Calu3 (cell line): ENCODE measurements at places on chromosomes 2 and 18. TPM values are rescaled to one million over a fixed set of nuclear protein-coding genes. Genes with fewer than 3 reads are reported as not detected.

DNA sequence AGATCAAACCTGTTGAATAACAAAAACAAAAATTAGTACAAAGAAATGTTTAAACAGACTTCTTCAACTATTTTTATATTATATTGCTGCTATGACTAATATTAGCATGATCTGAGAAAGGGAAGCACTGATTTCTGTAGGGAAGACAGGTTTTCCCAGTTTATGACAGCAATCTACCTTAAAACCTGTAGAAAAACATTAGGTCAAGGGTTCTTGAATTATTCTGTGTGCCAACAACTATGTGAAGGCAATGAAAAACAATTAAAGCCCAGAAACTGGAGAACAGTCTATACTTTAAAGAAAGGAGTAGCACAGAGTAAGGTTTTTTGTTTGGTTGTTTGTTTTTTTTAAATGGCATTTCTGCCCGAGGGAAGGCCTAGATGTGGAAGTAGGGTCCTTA, 23.3 kb downstream of the PUM2 start:
- no peak for DNase-seq
- no peaks in the 10 kb centered on the region for H3K27me3 ChIP-seq
- peaks cover 43% of the 10 kb centered on the region for H3K4me1 ChIP-seq
- peaks cover 63% of the 10 kb centered on the region for H3K36me3 ChIP-seq
- no peak overlapping the region for H3K4me3 ChIP-seq
- H3K27ac ChIP-seq = peak overlapping the region; percentile 28

The MGAT4A gene
- 21.8 and 23.0 TPM in 2 replicates for total RNA-seq

DNA sequence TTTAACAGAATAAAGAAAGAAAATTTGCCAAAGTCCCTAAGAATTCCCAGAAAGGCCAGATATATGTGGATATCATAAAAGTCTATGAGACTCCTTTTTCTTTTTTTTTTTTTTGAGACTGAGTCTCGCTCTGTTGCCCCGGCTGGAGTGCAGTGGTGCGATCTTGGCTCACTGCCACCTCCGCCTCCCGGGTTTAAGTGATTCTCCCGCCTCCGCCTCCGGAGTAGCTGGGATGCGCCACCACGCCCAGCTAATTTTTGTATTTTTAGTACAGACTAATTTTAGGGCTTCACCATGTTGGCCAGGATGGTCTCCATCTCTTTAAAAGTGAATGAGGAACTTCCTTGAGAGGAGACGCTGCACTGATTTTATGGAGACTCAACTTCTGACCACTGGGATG, 335.2 kb downstream of the FBXO15 start:
- no peaks in the 10 kb centered on the region for H3K36me3 ChIP-seq
- no peak for DNase-seq
- no peak overlapping the region for H3K4me3 ChIP-seq

The IL1R2 gene
- total RNA-seq = 0.34 TPM in 1 of 2 replicates, not detected in the other

The TXNDC9 gene
- 39.8 and 40.5 TPM in 2 replicates for total RNA-seq

- H3K4me1 ChIP-seq = no peaks in the 10 kb centered on the region
- H3K27ac ChIP-seq = no peak overlapping the region
- H3K4me3 ChIP-seq = no peak overlapping the region
- DNase-seq = no peak
- H3K27me3 ChIP-seq = no peaks in the 10 kb centered on the region
- no peaks in the 10 kb centered on the region for H3K36me3 ChIP-seq
These were observed 232.4 kb downstream of the MTX2 start for GRCh38 chr2:176501617-176502016.

DNA sequence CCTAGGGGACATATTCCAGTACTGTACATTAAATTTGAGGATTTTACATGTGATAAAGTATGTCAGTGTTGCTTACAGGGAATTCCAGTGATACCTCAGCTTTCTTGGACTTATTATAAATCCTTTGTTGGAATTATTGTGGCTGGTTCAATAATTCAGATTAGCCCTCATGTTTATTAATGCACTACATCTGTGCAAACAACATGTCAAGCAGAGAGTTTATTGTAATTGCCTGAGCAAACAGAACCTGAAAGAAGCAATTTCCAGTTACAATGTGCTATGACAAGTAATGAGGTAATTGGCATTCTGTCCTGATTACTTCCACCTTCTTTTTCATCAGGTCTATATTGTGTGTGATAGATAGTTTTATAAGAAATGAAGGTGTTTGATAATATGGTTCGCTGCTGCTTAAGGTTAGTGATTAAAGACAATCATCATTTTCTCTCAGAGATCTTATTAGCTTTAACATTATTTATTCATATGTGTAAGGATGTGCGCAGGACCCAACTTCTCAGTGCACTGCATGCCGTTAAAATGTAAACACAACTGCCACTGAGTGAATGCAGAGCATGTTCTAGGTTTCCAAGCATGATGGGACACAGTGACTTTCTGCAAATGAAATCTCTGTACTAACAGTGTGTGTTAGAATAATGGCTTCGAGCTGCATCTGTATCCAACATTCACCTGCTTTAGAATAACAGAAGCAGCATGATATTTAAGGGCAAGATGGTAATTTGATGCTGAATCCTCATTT, 973.7 kb upstream of the POU3F3 start:
- DNase-seq = no peak
- no peaks in the 10 kb centered on the region for H3K27me3 ChIP-seq
- H3K4me3 ChIP-seq = no peak overlapping the region
- no peaks in the 10 kb centered on the region for H3K4me1 ChIP-seq
- no peak overlapping the region for H3K27ac ChIP-seq

The WNT10A gene
- 2.4 and 3.4 TPM in 2 replicates for total RNA-seq

The MAP3K19 gene
- total RNA-seq = not detected in 2 replicates

- H3K4me3 ChIP-seq = no peak overlapping the region
- H3K36me3 ChIP-seq = no peaks in the 10 kb centered on the region
- H3K27me3 ChIP-seq = no peaks in the 10 kb centered on the region
- no peak overlapping the region for H3K27ac ChIP-seq
These were observed 242.1 kb upstream of the MYT1L start for GRCh38 chr2:2573205-2573604.

The CYS1 gene
- 4.8 and 10.0 TPM in 2 replicates for total RNA-seq

The REEP1 gene
- total RNA-seq = 4.7 and 5.3 TPM in 2 replicates

GRCh38 chr2:194166818-194167217, 1490.2 kb upstream of the SLC39A10 start:
- DNase-seq = peak; percentile 23
- no peak overlapping the region for H3K4me3 ChIP-seq
- no peaks in the 10 kb centered on the region for H3K27me3 ChIP-seq

GRCh38 chr2:57542081-57542480, 504.5 kb upstream of the VRK2 start:
- DNase-seq = no peak
- no peaks in the 10 kb centered on the region for H3K36me3 ChIP-seq
- no peak overlapping the region for H3K4me3 ChIP-seq
- no peaks in the 10 kb centered on the region for H3K27me3 ChIP-seq
- no peaks in the 10 kb centered on the region for H3K4me1 ChIP-seq

GRCh38 chr2:41066168-41066567, 614.3 kb upstream of the SLC8A1 start:
- no peak for DNase-seq
- no peaks in the 10 kb centered on the region for H3K4me1 ChIP-seq
- no peaks in the 10 kb centered on the region for H3K27me3 ChIP-seq
- H3K27ac ChIP-seq = no peak overlapping the region

GRCh38 chr2:83565181-83565580, 893.9 kb downstream of the SUCLG1 start:
- no peaks in the 10 kb centered on the region for H3K27me3 ChIP-seq
- H3K36me3 ChIP-seq = no peaks in the 10 kb centered on the region
- no peaks in the 10 kb centered on the region for H3K4me1 ChIP-seq
- no peak for DNase-seq

GRCh38 chr2:189177251-189177840, 2.2 kb downstream of the COL5A2 start:
- H3K36me3 ChIP-seq = no peaks in the 10 kb centered on the region
- no peak overlapping the region for H3K4me3 ChIP-seq
- no peaks in the 10 kb centered on the region for H3K27me3 ChIP-seq
- no peaks in the 10 kb centered on the region for H3K4me1 ChIP-seq
- no peak for DNase-seq

GRCh38 chr2:239108459-239108858, 260.6 kb downstream of the TWIST2 start:
- no peak for DNase-seq
- H3K36me3 ChIP-seq = peaks cover 1% of the 10 kb centered on the region
- H3K4me1 ChIP-seq = no peaks in the 10 kb centered on the region
- no peaks in the 10 kb centered on the region for H3K27me3 ChIP-seq
- H3K27ac ChIP-seq = no peak overlapping the region

The STAT4 gene
- total RNA-seq = 0.85 and 1.3 TPM in 2 replicates

GRCh38 chr2:191051177-191051576, 37.2 kb upstream of the STAT1 start:
- no peak overlapping the region for H3K27ac ChIP-seq
- H3K36me3 ChIP-seq = no peaks in the 10 kb centered on the region
- no peak overlapping the region for H3K4me3 ChIP-seq
- no peaks in the 10 kb centered on the region for H3K4me1 ChIP-seq
- no peak for DNase-seq
- no peaks in the 10 kb centered on the region for H3K27me3 ChIP-seq

GRCh38 chr2:207459990-207460757, 69.6 kb upstream of the CREB1 start:
- H3K4me3 ChIP-seq = no peak overlapping the region
- no peaks in the 10 kb centered on the region for H3K27me3 ChIP-seq
- DNase-seq = no peak
- H3K27ac ChIP-seq = no peak overlapping the region

DNA sequence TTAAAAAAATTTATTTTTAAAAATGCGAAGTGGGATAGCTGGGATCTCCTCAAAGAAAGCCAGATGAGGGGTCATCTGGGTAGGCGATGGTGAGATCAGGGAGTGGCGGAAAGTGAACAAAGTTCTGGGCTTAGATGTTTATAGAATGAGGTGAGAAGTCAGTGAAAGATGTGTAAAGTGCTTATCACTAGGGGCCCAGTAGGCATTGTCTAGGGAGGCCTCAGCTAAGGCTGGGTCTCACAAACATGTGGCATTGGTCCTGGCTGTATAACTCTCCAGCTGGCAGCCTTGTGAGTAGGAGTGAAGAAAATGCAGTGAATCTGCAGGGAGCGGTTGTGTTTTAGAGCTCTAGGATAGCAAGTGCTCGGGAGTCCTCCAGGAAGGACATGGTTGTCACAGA, 10.5 kb downstream of the ACSL3 start:
- H3K36me3 ChIP-seq = no peaks in the 10 kb centered on the region
- no peak for DNase-seq
- no peak overlapping the region for H3K4me3 ChIP-seq
- peaks cover 6% of the 10 kb centered on the region for H3K4me1 ChIP-seq
- H3K27me3 ChIP-seq = no peaks in the 10 kb centered on the region

The CKAP2L gene
- 27.4 and 42.5 TPM in 2 replicates for total RNA-seq

DNA sequence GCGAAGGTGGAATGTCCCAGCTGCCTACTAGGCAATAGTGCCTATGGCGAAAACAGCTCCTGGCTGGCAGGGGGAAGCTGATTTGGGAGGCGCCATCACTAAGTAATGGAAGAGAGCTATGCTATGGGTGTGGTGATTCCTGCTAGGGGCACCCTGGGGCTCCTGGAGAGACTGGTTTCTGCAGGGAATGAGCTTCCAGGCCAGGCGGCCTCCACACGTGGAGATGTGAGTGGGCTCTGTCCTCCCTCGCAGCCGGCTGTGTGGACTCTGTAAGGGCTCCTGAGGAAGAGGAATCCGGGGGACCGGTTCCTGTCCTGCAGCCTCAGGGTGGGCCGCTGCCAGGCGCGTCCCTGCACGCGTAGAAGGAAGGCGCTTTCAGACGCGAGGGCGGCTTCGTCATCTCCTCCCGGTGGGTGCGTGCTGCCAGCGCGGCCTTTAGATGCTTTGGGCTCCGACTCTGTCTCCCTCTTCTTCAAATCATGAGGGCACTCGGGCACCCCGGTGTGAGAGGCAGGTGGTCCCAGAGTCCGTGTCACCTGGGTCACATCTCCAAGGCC, 55.5 kb upstream of the ANKRD62 start:
- H3K27me3 ChIP-seq = peaks cover 17% of the 10 kb centered on the region
- peak overlapping the region; percentile 79 for H3K4me3 ChIP-seq
- H3K36me3 ChIP-seq = peaks cover 6% of the 10 kb centered on the region
- no peak overlapping the region for H3K27ac ChIP-seq

The NETO1 gene
- not detected in 2 replicates for total RNA-seq

The SELENOI gene
- total RNA-seq = 66.6 and 75.4 TPM in 2 replicates

- no peak overlapping the region for H3K27ac ChIP-seq
- H3K27me3 ChIP-seq = no peaks in the 10 kb centered on the region
- no peak for DNase-seq
- no peaks in the 10 kb centered on the region for H3K4me1 ChIP-seq
- H3K4me3 ChIP-seq = no peak overlapping the region
These were observed 79.1 kb downstream of the SH3YL1 start for GRCh38 chr2:184695-185094.

DNA sequence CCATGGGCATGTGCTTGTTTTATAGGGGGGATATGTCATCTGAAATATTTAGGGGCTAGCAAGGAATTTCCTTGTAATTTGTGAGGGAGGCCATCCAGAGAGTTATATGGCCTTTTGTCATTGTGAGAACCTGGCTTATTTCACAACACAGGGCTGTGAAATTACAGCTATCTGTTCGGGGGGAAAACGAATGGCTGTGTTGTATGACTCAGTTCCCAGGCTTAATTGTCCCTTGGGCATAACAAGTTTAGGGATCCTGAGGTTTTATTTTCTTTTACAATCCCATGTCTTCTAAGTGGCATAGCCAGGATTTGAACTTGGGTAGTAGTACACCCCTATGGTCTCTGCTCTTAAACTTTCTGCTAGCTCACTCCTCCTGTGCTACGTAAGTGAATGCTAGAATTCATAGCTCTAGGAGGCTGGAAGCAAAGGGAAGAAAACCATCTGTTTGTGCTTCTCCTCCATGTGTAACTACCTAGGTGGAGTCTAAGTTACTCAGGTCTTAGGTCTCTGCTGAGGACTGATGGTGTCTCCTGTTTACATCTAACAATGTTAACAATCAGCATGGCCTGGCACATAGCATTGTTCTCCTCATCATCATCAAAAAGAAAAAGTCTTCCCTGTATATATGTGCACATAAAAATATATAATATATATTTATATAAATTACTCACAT, 53.8 kb downstream of the SKA1 start:
- no peaks in the 10 kb centered on the region for H3K36me3 ChIP-seq
- H3K4me1 ChIP-seq = no peaks in the 10 kb centered on the region
- peaks cover 35% of the 10 kb centered on the region for H3K27me3 ChIP-seq
- H3K4me3 ChIP-seq = no peak overlapping the region

The IL36A gene
- total RNA-seq = not detected in 2 replicates

The EFHD1 gene
- 0.27 and 0.47 TPM in 2 replicates for total RNA-seq

The FAM110C gene
- 17.9 and 20.6 TPM in 2 replicates for total RNA-seq

GRCh38 chr2:233312874-233313273, 5.3 kb downstream of the SAG start:
- H3K27ac ChIP-seq = no peak overlapping the region
- no peak for DNase-seq
- H3K4me1 ChIP-seq = no peaks in the 10 kb centered on the region
- peaks cover 31% of the 10 kb centered on the region for H3K27me3 ChIP-seq
- no peak overlapping the region for H3K4me3 ChIP-seq
- peaks cover 4% of the 10 kb centered on the region for H3K36me3 ChIP-seq

The ATP6V1C2 gene
- total RNA-seq = 0.28 and 0.61 TPM in 2 replicates

- H3K4me3 ChIP-seq = peak overlapping the region; percentile 89
- peak overlapping the region; percentile 86 for H3K27ac ChIP-seq
- peaks cover 41% of the 10 kb centered on the region for H3K36me3 ChIP-seq
- DNase-seq = peak; percentile 41
These were observed 1.6 kb downstream of the DSC2 start for GRCh38 chr18:31100436-31101182.
